ENCODE measurements at places on chromosomes 13 and 19.

DNA sequence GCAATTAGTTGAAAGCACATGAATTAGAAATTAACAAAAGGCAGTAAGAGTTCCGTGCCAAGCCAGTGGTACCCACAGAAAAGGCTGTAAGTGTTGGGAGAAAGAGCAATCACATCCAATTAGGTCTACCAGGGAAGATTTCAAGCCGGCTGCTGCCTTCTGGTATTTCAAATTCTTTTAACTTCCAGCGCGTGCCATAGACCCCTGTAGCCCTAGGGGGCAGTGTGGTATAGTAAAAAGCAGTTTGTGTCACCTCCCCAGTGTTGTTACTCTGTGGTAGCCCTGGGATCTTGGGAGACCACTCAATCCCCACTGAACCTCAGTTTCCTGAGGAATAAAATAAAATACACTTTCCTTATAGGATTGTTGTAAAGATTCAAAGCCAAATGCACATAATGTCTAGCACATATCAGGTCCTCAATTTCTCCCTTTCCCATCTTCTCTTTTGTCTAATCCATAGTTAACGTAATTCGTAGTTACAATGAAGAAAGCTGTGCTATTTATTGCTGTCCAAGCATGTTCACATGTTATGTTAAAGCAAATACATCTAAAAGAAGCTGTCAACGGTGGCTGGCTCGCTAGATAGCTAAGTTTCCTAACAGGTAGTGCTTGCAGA is 230.2 kb downstream of the TDRD3 start:
- DNase-seq = no peak

DNA sequence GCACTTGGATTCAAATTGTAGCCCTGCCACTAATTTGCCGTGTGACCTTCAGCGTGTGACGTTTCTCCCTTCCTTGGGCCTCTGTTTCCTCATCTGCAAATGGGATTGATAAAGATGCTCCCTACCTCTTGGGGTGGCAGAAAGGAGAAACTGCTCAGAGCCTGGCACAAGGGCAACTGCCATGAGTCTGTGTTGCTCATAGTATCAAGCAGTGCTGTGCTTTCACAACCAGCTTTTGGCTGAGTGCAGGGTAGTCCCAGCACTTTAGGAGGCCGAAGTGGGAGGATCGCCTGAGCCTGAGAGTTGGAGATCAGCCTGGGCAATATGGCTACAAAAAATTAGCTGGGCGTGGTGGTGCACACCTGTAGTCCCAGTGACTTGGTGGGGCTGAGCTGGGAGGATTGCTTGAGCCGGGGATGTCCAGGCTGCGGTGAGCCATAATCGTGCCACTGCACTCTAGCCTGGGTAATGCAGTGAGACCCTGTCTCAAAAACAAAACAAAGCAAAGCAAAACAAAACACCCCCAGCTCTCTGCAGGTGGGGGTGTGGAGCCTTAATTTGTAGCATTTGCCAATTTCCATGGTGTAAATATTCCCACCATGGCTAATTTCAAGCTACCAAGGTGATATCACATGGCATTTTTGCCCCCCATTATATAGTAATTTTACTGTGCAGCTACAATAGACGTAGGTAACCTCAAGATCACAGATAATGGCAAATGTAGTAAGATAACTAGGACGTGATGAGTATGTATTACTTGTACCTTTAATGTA is 1.6 kb upstream of the MARK4 start:
- no peak for DNase-seq

GRCh38 chr19:4013886-4014540 is 6.5 kb downstream of the PIAS4 start:
- no peak for DNase-seq

GRCh38 chr13:44825953-44826352 is 163.3 kb downstream of the NUFIP1 start:
- DNase-seq = no peak

DNA sequence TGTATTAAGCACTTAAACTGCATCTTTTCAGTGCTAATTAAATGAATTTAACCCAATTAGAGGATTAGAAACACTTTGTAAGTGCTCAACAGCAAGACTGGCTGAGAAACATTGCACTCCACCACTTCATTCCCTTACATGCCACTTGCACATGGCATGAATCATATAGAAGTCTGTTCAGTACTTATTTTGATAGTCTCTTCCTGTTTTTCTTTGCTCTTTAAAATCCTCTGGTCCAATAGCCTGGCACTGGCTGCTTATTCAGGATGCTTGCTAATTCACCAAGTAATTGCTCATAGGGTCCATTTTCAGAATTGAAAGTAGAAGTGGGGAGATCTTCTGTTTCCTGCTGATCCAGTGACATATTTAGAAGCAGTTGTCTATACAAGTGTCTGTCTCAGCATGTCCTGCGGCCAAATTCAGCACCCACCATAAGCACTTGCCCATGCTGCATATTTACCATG is 900.1 kb downstream of the PCDH9 start:
- no peak for DNase-seq

- no peak for DNase-seq
Measured at GRCh38 chr13:114111577-114111976, 20.8 kb downstream of the RASA3 start.

GRCh38 chr19:13104848-13105711 is 2.4 kb upstream of the LYL1 start:
- DNase-seq = no peak

DNA sequence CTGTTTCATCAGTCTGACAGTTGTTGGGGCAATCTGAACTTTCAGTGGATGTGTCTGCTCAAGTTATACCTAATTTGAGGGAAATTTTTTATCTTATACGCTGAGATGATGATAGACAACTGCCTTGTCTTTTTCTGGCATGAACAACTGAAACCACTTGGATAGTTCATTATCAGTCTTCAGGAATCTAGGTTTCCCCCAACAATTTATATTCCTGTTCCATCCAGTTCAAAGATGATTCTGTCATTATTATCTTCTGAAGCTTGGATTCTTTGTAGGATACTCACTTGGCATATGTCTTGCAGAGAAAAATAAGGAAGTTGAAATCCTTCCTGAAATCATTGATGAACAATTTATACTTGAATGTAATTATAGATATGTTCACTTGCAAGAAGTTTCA is 193.7 kb downstream of the LMO7 start:
- no peak for DNase-seq

Data from stimulated activated CD4-positive, alpha-beta T cell treated with anti-CD3 and anti-CD28 coated beads, Interleukin-12 subunit alpha, Interleukin-12 subunit beta, amount 100 ng/mL, for 4 hours (primary cell).